NCI-H1436 treated with DMSO at 0.1 percent for 48 hours (cell line): ENCODE measurements at places on chromosomes 5 and 9.

GRCh38 chr5:156469636-156470035, 142.7 kb downstream of the SGCD start:
- DNase-seq = no peak

- no peak for DNase-seq
These were observed 45.3 kb downstream of the PLPP7 start for GRCh38 chr9:131334629-131335367.

DNA sequence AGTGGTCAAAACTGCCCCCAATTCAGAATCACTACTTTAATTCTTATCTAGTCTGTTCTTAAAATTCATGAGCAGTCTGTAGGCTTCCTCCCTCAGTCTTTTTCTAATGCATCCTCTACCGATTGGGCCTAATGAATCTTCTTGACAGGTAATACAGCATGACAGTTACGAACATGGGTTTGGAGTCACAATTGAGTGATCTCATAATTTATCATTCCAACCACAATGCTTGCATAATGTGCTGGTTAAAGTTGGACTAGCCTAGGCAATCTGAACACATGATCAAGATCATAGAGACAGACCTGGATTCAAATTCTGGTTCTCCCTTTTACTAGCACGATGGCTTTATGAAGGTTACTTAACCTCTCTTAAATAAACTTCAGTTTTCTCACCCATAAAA, 33.1 kb upstream of the SETD9 start:
- DNase-seq = no peak

DNA sequence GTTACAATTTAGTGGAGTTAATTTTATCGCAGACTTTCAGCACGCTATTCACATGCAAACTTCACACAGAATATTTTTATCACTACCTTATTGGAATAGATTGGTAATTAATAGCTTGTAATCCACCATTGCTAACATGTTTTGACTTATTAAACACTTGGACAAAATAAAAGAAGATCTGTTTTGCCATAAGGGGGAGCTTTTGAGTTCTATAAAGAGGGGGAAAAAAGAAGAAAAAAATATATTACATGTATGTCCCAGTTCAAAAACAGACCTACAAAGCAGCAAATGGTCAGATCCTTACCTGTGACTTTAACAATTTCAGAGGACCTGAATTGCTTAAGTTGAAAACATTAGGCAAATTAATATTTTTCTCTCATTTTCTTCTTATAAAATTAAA, 1.2 kb upstream of the PAPPA start:
- no peak for DNase-seq

- DNase-seq = no peak
These were observed 55.7 kb downstream of the TSSK1B start for GRCh38 chr5:113378959-113379541.

DNA sequence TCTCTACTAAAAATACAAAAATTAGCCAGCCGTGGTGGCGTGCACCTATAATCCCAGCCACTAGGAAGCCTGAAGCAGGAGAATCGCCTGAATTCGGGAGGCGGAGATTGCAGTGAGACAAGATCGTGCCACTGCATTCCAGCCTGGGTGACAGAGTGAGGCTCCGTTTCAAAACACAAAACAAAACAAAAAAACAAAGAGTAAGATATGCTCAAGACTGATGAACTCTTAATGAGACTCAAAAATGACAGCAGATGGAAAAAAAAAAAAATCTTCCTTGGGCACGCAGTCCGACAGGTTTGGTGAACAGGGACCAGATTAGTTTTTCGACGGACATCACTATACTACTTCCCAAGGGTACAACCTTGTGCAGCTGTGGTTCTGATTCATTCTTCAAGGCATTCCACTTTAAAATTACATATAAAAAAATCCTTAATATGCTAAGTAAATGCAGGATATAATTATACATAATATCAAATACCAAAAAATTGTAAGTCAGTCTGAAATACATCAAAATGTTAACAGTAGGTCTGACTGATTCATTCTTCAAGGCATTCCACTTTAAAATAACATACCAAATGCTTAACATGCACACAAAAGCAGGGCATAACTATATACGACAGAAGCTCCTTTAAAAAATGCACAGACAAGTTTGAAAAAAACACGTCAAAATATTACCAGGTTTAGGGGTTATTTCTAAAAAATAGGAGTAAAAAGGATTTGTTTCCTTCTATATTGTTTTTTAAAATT, 12.3 kb downstream of the PSIP1 start:
- no peak for DNase-seq

- DNase-seq = no peak
These were observed 42.9 kb downstream of the SUB1 start for GRCh38 chr5:32628049-32628844.
